NCI-H1105 treated with DMSO at 0.1 percent for 48 hours (cell line): ENCODE measurements at places on chromosomes 7 and 10.

- DNase-seq: no peak
Observed at GRCh38 chr7:23523486-23524075, 8.2 kb downstream of the TRA2A start.

- DNase-seq: no peak
Observed at GRCh38 chr7:135253851-135254771, 20.5 kb downstream of the STRA8 start.

DNA sequence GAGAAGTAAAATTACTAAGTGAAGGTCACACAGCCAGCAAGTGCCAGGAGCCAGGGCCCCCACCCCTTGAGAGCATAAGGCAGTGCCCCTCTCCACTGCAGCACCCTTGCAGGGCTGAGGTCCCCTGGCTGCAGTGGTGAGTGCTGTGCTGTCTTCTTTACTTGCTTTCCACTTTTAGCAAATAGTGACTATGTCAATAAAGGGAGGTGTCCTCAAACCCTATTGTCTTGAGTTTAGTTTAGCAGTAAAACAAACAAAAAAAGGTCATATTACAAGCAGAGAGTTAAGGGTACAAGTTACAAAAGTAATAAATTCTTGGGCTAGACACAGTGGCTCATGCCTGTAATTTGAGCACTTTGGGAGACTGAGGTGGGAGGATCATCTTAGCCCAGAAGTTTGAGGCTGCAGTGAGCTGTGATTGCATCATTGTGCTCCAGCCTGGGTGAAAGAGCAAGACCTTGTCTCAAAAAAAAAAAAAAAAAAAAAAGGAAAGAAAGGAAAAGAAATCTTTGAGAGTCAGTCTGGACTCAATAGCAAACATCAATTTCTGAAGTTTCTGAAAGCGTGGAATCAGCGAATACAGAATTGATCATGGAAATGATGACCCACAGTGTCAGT, 39.0 kb upstream of the KIF5B start:
- DNase-seq: no peak

DNA sequence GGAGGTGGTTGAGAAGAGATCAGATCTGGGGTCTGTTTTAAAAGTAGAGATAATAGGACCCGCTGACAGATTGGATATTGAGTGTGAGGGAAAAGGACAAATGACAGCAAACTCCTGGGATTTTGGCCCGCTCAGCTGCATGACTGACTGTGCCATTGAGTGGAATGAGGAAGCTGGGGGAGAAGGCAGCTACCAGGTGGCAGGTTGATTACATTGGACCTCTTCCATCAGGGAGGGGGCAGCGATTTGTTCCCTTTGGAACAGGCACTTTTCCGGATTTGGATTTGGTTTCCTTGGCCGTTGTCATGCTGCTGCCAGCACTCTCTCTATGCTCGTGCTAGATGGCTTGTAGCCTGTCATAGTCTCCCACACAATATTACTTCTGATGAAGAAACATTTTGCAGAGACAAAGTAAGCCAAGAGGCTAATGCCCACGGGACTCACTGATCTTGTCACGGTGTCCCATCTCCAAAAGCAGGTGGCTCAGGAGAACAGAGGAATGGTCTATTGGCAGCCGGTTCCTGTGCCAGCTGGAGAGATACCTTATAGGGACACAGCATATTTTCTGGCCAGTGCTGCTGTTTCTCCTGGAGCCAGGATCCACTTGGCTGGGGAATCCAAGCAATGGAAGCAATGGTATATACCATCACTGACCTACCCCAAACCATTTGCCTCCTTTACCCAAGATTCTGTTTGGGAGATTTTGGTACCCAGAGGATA, 69.1 kb upstream of the WAC start:
- no peak for DNase-seq
